ENCODE measurements at places on chromosomes 11 and 22.
A peak's percentile ranks its signal among the peaks of the same experiment; 100 is the strongest.

DNA sequence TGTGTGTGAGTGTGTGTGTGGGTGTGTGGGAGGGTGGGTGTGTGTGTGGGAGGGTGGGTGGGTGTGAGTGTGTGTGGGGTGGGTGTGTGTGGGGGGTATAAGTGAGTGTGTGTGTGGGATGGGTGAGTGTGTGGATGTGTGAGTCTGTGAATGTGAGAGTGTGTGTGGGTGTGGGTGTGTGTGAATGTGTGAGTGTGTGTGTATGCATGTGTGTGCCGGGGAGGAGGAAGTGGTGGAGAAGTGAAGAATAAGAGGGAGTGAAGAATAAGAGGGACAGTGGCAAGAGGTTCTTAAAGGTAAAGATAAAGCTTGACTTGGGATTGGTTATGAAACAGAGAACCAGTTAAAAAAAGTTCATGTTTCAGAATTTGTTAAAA is 54.0 kb downstream of the PRR5L start:
- no peak for DNase-seq

GRCh38 chr11:59669611-59670009 is 773 bp upstream of the PATL1 start:
- DNase-seq = peak; percentile 63

DNA sequence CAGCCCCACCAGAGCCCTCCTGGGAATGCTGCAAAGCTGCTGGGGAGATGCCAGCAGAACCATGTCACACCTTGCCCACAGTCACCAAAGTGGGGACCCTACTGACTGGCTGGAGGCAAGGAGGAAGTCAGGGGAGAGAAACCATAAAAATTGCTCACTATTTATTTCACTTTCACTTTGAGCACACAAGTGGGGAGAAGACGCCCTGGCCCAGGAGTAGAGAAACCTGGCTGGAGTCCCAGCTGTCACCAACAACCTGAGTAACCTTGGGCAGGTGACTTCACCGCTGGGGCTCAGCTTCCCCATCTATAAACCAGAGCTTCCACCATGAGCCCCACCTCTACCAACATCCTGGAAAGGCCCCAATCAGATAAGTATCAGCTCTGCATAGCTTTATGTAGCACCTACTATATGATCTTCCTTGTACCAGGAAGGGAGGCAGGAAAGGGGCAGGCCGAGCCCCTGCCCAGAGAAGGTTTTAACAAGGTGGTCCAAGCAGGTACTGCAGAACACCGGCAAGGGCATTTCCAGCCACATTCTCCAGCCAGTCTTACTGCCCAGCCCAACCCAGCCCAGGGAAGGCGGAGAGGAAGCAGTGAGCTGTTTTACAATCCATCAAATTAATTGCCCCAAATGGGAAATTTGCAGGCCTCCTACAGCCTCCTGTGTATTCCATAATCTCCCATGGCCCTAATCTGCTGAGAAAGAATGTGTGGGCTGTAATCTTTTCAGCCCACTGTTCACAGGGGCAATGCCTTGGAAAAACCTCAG is 27.6 kb downstream of the PLEKHA7 start:
- no peak for DNase-seq

DNA sequence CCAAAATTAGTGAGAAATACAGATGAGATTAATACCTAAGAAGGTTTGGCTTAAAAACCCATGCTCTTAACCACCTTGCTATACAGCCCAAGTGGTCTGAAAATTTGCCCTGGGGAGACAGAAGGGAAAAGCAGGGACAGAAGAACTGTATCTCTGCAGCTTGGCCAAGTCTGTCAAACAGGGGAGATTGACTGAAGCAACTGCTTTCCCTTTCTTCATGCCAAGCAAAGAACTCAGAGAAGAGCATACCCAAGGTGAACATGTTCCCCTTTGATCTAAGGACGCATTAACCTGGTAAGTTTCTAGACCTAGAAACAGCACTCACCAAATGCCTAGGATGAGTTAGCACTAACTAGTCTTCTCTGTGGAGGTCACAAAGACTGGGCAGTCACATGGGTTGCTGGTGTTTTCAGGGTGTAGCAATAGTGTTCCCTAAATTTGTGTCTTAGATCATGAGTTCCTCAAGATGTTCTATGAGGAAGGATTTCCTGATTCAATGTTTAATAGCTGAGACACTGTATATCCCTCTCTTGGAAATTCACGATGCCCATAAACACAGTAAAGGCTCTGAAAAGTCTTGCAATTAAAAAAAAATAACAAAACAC is 75.6 kb upstream of the GRAMD1B start:
- no peak for DNase-seq

GRCh38 chr11:32891657-32892354 is 805 bp upstream of the QSER1 start:
- peak; percentile 34 for DNase-seq

- no peak for DNase-seq
Measured at GRCh38 chr11:1705126-1706052, 8.4 kb downstream of the KRTAP5-6 start.

- no peak for DNase-seq
Measured at GRCh38 chr22:23259916-23260644, 79.8 kb downstream of the BCR start.

DNA sequence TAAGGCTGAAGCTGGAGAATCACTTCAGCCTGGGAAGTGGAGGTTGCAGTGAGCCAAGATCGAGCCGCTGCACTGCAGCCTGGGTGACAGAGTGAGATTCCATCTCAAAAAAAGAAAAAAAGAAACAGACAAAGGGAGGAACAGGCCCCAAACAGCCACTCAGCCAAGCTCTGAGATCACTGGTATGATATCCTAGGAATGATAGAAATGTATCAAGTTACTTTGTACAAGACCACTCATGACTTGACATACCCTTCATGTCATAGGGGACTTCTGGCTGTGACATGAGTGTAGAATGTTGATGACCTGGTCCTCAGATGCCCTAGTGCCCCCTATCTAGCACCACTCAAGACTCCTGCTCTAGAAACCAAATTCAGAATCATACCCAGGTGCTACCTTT is 216.5 kb downstream of the NAV2 start:
- peak; percentile 76 for DNase-seq

DNA sequence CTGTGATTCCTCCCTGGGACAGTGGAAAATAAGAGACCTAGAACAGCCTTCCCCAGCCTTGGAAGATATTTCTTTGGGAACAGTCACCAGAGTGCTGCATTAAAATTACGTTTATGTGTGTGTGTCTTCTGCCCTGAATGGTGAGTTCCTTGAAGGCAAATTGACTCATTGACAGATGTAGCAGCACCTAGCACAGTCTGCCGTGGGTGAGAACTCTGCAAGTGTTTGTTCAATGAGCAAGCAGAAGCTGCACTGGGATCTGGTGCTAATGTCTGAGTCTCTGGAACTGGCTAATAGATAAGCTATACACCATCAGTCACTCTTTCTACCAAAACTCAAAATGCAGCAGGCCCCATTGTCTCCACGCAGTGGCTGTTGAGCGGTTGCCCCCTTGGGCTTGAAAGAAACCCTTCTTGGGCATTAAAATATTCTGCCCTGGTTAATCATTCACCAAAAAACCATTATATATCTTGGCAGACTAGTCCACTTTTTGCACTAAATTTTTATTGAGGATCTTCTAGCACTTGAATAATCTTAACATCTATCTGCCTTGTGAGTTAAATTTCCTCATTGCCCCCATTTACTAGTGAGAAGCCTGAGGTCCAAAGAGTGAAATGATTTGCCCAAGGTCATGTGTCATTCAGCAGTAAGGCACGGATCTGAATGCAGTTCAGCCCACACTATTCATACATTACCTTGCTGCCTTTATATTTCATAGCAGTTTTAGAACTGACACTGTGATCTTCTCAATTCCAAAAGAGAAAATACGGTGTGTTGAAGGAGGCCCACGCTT is 87.8 kb upstream of the GALNT18 start:
- DNase-seq = no peak

DNA sequence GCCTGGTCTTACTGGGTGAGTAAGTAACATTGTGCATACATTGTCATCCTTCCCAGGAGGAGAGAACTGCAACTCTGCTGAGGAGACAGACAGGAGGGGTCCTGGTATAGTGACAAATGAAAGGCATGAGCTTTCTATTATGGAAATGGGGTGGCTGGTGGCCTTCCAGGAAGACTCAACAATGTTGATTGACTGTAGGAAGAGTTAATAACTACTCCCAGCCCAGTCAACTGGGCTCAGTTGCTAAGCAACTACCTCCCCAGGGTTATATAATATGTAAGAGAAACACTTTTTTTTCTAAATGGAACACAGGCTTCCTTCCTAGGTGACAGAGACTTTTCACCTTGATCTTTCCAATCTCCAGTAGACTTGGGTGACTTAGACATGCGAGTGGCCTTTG is 28.2 kb downstream of the SEZ6L start:
- no peak for DNase-seq

DNA sequence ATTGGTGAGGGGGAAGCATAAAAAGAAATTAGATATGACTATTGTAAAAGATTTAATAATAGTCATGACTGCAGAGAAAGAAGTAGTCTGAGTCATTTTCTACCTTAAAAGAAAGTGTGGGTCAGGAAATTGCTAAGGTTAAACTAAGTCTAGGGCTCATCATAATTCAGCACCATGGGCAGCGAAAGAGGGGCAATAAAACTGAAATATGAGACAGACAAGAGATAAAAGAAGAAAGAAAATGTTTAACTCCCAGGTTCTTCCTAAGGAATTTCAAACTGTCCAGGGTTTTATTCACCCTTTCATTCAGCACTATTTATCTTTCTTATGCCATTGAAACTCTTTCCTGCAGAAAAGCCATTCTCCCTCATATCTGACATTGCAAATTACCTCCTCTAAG is 114.4 kb upstream of the API5 start:
- no peak for DNase-seq

DNA sequence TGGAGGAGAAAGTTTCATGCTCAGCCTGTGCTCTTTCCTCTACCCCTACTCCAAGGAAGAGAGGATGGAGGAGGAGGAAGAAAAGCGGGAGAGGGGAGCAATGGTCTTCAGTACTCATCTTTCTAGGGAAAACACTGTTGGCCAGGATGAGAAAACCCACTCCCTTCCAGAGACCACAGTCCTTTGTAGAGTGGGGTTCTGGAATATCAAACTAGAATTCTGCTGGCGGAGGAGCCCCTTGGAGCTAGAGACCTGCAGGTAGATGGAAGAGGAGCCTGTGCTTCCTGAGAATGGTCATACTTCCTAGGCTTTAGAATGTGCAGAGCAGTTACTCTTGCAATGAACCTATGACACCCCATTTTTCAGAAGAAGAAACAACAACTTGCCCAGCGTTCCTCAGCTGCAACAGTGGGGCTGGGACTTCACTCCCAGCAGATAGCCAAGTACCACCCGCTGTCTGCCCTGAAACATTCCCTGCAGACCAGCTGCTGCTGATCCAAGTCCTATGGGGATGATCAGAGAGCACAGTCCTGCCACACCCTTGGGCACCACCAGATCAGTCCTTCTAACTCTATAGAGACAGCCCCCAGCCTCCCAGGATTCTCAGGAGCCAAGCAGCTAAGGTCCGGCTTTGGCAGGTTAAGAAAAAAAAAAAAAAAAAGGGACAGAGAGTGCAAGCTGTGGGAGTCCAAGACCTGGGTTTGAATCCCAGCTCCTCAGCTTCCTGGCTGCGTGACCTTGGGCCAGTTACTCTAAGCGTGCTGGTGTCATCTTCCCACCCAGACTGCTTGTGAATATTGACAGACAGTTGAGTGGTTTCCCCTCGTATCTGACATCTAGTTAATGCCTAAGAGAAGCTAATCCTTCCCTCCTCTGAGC is 664 bp downstream of the PTGDR2 start:
- DNase-seq = no peak

DNA sequence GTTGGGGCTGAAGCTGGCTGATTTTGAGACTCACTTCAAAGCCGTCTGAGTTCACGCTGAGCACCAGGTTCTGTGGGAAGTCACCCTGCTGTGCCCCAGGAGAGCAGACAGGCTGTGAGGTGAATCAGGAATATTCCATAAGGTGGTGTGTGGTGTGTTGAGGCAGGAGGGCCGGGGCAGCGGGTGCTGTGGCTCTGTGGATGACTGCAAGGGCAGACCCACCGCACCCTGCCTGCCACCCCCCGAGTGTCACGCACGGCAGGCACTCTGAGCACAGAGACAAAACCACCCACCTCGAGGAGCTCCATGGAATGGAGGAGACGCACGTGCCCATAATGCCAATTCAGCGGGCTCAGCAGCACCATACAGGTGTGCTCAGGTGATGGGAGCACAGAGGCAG is 147.8 kb downstream of the PKNOX2 start:
- no peak for DNase-seq

DNA sequence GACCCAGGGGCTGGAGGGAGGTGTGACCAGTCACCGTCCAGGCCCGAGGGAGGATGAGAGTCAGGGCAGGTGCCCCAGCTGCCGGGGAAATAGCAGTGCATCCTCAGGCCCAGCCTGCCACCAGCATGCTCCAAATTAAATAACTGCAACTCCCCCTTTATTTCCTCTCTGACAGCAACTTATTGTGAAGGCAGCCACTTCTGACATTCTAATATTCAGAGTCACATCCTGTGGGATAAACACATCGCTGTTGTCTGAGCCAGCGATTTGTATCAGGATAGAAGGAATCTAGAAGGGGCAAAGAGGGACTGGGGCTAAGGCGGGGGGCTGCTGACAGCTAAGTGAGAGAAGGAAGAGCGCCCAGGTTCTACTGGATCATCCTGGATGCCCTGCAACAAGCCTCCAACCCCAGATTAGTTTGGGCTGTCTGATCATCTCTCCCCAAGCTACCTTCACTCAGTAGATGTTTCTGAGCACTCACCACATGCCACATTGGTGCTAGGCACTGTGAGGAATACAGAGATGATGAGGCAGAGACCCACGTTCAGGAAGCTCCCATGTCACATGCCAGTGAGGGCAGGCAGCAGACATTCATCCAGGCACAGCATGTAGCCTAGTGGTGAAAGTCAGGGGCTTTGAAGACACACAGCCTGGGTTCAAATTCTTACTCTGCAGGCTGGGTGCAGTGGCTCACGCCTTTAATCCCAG is 214.1 kb downstream of the BUD13 start:
- peak; percentile 69 for DNase-seq

DNA sequence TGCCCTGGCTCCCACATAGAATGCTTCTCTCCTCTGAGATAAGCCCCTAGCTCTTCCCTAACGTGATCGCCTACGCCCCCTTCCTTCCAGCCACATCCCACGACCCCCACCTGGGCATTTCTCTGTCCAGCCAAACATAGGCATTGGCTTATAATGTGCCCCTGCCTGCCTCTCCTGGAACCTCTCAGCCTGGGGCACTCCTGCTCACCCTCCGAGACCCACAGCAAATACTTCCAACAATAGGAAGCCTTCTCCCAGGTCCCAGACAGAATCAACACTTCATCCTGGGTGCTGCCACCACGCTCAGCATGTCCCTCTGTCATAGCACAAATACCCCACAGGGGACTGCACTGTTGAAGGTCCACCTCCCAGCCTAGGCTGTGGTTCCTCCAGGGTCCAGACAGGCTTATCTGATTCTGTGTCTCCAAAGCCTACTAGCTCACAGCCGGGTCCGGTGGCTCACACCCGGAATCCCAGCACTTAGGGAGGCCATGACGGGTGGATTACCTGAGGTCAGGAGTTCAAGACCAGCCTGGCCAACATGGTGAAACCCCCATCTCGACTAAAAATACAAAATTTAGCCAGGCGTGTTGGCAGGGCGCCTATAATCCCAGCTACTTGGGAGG is 24.2 kb upstream of the TMPRSS4 start:
- no peak for DNase-seq

DNA sequence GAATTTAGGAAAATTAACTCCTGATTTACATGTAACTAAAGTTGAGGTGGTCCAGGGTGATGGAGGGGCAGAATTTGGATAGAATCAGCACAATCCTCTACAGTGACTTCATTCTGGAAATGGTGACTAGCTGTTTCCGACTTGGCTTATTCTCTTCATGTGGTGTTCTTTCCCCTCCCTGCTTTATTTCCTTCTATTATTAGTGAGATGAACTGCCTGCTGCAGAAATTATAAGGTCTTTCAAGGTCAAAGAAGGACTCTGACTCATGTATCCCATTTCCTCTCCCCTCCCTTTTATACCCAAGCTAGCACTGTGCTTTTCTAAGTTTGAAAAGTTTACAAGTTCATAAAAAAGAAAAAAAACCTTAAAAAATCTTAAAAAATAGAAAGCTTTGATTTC is 12.2 kb upstream of the MRPL17 start:
- peak; percentile 64 for DNase-seq
